Fibroblast of skin of abdomen (primary cell): ENCODE measurements at places on chromosomes 13 and 19.
A peak's percentile ranks its signal among the peaks of the same experiment; 100 is the strongest.

- no peak for DNase-seq
These were observed 318.6 kb downstream of the DCT start for GRCh38 chr13:94160875-94161274.

GRCh38 chr19:13974073-13974472 lies 21.8 kb downstream of the DCAF15 start:
- DNase-seq = no peak

DNA sequence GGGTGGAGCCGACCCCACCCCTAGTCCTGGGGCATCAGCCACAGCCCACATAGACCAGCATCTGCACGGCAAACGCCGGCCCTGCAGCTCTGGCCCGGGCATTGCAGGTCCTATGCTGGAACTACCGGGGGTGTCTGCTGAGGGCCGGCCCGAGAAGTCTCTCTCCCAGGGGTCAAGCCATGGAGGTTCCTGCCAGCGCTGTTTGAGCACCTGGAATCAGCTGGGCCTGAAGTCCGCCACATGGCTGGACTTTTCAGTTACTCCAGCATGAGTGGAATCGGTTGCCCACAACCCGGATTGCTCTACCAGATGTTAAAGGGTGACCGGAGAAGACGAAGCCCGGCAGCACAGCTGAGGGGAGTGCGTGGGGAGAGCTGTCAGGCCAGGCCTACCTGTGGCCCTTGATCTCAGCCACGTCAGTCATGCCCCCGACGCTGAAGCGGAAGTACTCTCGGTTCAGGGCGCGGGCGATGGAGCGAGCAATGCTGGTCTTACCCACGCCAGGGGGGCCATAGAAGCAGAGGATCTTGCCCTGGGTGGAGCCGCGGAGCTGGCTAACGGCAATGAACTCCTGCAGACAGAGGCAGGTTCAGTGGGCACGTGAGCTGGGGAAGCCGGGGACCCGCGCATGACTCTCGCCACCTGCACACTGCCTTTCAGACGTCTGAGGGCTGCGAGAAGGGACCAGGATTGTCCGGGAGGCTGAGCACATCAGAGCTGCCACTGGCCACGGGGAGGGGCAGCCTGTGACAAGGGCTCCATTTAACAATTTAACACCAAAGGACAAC lies 8.7 kb downstream of the RPL36 start:
- DNase-seq = no peak

GRCh38 chr19:33895366-33895765 lies 98.7 kb downstream of the KCTD15 start:
- DNase-seq = no peak

DNA sequence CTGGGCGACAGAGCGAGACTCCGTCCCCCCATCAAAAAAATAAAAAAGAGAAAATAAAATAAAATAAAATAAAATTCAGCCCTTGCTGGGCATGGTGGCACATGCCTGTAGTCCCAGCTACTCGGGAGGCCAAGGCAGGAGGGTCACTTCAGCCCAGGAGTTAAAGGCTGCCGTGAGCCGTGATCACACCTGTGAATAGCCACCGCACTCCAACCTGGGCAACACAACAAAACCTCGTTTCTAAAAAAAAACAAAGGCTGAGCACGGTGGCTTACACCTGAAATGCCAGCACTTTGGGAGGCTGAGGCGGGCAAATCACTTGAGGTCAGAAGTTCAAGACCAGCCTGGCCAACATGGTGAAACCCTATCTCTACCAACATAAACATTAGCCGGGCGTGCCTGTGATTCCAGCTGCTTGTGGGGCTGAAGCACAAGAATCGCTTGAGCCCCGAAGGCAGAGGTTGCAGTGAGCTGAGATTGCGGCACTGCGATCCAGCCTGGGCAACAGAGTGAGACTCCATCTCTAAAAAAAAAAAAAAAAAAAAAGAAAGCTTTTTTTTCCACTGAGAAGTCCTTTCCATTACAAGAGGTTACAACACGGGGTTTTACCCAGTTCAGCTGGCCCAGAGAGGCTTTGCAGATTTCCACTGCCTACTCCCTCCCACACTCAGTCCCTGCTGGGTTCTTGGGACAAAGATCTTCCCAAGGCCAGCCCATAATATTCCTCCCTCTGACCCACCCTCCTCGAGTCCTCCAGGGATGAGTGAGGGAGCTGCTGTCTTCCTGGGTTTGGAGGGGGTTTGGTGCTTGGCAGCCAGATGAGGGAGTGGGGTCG lies 6.4 kb downstream of the ANGPTL4 start:
- no peak for DNase-seq

GRCh38 chr13:33816912-33817311 lies 1.0 kb upstream of the RFC3 start:
- DNase-seq = no peak

GRCh38 chr19:49613374-49613773 lies 22.4 kb downstream of the PRR12 start:
- no peak for DNase-seq

DNA sequence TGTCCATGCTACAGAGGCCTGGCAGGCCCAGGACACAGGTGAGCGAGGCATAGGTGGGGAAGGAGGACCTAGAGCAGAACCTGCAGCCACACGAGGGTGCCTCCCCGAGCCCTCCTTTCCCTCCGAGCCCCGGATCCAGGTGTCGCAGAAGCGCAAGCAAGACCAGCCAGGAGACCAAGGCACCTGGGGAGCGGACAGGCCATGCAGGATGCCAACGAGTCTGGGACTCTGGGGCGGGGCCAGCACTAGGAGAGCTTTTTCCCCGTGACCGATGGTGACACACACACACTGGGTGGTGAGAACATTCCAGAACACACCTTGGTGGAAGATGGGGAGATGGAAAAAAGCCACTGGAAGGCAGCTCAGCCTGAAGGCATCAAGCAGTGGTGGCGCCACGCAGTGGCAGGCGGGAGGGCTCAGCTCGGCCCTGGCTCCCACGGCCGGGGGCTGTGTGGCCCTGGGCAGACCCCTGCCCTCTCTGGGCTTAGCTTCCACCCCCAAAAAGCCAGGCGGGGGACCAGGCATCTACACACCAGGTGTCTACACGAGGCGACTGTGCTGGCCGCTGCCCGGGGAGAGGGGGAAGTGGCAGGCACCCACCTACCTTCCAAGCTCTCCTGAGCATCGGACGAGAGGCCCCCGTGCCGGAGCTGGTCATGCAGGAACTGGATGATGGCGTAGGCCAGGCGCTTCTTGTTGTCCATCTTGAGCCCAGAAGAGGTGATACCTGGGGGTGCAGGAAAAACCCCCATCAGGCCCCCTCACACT lies 14.5 kb downstream of the SGTA start:
- no peak for DNase-seq

- no peak for DNase-seq
These were observed 62.8 kb downstream of the RGCC start for GRCh38 chr13:41520016-41520659.

DNA sequence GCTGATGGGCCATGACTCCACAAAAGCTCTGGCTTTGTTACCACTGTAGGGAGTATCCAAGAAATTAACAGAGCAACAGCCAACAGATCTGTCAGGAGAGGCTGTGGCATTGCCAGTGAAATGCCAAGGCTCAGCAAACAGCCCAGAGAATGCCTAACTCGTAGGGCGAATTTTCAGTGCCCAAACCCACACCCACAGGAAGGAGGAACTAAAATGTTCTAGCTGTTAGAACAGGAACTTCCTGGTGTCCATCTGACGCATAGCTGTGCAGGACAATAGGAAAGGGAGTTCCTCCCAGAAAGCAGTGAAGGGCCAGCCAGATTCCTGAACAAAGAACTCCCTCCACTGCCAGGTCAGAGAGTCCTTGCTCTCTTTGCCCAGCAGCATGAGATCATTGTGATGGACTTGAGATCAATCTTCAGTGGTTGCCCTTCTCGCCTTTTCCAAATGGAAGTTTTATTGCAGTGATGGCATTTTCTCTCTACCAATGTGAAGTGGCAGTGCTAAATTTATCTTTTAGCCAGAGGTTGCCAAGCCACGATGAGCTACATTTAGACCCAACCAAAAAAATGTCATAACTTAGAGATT lies 224.2 kb upstream of the STARD13 start:
- DNase-seq = peak; percentile 26

GRCh38 chr19:8705742-8706141 lies 7.1 kb upstream of the ACTL9 start:
- DNase-seq = no peak

DNA sequence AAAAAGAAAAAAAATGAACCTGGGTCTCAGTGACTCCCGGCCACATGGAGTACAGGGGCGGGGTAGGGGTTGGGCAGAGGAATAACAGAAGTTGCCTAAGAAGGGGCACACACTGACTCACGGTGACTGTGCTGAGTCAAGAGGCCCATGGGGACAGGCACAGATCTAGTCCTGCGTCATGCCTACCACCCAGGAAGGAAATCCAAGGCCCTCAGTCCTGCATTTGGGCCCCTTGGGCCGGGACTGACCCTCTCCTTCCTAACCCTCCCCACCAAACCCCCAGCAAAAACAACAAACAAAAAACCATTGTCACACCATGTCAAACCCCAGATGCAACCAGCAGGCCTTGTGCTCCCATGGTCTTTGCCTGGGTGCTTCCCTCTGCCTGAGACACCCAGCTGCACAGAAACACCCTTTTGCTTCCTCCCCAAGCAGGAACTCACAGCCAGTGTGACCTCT lies 9.6 kb upstream of the NOTCH3 start:
- no peak for DNase-seq

DNA sequence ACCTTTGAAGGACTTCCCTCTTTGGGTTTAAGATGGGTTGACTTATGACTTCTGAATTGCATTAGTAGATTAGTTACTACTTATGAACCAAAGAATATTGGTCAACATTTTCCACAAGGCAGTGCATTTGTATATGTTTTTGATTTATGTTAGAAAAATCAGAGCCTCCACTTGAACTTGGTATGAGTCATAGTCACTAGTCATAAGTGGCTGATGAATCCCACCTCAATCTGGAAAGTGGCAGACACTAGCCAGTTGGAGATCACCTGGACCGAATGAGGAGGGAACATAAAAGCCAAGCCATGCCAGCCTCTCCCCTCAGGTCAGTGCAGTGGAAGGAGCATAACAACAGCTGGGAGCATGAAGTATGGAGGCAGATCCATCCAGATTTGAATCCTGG lies 39.3 kb upstream of the SPART start:
- peak; percentile 3 for DNase-seq

- DNase-seq = no peak
These were observed 160.2 kb downstream of the KLF12 start for GRCh38 chr13:73974051-73974450.

DNA sequence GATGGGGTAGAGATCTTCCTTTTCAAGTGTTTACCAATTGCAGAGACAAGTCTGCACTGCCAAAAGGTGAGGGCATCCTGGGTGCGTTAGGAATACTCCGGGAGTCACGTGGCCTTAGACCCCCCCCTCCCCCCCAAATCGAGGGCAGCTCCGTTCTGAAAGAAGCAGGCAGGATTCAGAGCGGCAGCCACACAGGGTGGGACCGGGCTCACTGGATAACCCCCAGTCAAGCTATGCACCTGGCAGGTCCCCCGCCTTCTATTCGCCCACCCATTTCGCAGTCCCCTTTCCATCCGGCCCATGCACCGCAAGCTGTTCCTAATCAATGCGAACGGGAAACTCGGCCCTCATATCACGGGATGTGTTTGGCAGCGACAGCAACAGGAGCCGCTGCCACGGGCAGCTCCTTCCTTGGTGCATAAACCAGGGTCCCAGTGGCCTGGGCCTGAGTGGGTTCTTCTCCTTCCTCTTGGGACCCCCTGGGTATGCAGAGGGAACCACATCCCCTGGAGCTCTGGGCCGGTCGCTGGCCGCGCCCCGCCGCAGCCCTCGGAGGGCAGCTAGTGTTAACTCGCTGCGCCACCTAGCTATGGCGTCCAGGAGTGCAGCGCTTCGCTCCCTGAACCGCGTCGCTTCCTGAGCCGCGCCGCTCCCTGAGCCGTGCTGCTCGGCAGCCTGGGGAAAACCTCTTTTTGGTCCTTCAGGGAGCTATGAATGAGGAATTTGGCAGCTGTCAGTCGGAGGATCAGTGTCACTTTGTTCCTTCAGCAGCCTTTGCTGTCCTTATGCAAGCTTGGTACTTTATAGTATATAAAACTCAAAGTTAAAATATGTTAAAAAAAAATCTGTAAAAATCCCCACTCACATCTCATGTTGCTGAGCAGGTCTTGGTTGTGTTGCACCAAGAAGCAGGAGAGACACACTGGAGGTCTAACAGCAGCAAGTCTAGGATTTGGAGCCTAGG lies 41.4 kb downstream of the LYL1 start:
- DNase-seq = peak; percentile 70

DNA sequence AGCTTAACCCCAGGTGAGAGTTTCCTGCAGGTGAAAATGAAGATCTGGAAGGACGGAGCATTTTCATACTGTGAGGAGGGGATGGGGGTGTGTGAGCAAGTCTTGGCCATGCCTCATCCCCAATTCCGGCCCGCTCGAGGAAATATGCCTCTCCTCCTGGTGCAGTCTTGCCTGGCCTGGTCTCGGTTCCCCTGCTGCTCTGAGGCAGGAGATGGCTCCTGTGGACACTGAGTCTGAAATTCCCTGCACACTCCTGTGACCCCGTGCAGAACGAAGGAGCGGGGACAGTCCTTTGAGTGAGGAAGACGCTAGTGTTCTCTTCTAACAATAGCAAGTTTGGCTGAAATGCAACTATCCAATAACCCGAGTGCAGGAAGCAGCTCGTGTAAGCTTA lies 329 bp upstream of the ZNF439 start:
- DNase-seq = no peak

GRCh38 chr19:6802336-6803035 lies 30.0 kb downstream of the VAV1 start:
- no peak for DNase-seq

DNA sequence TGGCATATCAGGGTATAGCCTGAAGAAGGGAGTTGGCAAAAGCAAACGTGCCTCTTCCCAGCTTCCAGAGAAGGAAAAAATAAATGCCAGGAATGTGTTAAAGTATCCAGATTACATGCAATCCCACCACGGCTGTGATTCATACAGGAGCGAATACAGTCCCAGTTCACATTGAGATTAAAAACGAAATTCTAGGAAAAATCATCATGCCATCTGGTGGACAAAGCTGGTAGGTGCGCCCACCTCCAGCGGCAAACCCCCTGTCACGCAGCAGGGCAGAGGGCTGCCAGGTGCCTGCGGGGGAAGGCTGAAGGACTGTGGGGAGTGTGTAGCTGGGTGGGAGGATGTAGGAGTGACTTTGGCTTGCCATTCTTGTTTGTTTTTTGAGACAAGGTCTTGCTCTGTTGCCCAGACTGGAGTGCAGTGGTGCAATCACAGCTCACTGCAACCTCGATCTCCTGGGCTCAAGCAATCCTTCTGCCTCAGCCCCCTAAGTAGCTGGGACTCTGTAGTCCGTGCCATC lies 6.4 kb upstream of the DMWD start:
- peak; percentile 87 for DNase-seq

- DNase-seq = peak; percentile 99
These were observed 5.8 kb upstream of the ERCC2 start for GRCh38 chr19:45376045-45376724.

DNA sequence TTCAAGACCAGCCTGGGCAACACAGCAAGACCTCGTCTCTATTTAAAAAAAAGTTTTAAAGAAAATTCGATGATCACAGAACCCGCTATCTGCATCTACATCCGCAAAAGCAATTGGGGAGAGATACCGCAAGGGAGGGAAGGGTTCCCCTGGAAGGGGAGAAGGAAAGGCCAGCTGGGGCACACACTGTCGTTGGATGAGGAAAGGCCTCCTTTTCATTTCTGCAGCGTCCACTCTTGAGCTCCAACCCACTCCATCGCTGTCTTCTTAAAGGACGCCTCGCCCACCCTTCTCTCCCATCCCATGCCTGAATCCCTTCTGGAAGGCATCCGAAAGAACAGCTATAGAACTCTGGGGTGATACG lies 3.2 kb upstream of the PRKCG start:
- no peak for DNase-seq
